ENCODE measurements at places on chromosomes 6 and 20.
A peak's percentile ranks its signal among the peaks of the same experiment; 100 is the strongest.

GRCh38 chr6:46199387-46199786 lies 28.6 kb upstream of the ENPP5 start:
- no peak for DNase-seq

DNA sequence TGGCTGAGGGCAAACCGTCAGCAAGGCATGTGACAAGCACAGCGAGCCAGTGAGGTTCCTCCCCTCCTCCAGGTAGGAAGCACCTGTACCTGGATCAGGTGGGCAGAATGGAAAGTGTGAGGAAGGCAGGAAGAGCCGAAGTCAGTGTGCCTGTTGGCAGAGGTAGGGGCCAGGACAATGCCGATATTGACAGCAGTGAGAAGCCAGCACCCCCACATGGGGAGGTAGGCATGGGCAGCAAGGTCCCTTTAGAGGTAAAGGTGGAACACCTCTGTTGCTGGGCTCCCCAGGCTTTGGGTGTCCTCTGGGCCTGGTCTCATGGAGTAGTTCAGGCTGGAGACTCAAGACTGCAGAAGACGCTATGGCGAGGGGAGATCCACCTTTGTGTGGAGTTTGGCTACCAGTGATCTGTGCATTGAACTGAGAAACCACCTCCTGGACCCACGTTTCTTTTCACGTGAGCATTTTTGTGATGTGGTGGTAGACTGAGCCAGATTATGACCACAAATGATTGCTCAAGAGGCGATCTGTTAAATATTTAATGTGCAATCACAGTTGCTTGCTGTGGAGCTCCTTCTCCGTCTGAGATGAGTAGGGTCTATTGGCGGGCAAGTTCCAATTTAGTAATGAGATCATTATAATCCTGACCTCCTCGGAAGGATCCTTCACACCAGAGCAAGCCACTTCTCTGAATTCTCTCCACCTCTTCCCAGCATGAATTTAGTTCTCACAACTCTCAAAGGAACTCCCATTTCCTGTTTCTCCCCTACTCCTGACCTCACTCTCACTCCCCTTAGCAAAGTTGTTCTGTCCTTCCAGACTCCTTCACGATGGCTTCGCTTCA lies 174.8 kb downstream of the CDH26 start:
- DNase-seq, result no peak

DNA sequence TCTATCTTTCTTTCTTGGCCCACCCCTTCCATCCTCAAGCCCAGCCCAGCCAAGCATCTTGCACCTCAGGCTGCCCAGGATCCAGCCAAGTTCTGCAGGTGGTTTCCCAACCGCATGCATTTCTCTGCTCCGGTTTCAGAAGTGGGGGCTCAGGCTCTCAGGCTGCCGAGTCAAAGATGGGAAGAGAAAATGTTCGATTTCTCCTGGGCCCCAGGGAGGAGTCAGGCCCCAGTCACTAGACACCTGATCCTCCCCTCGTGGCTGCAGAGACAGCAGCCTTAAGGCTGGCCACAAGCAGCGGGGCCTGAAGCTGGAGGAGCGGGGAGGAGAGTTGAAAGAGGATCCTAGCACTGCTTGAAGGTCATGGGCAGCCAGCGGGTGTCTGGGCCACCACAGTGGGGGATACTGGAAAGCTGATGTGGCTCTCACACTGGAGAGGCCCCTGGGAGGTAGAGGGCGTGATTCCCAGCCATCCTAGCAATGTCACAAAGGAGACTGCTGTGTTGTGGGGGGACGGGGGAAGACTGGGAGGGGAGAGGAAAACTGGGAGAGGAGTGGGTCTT lies 42.2 kb upstream of the ZFAND3 start:
- peak; percentile 65 for DNase-seq

- no peak for DNase-seq
Measured at GRCh38 chr20:1664911-1665310, 7.3 kb upstream of the SIRPG start.

DNA sequence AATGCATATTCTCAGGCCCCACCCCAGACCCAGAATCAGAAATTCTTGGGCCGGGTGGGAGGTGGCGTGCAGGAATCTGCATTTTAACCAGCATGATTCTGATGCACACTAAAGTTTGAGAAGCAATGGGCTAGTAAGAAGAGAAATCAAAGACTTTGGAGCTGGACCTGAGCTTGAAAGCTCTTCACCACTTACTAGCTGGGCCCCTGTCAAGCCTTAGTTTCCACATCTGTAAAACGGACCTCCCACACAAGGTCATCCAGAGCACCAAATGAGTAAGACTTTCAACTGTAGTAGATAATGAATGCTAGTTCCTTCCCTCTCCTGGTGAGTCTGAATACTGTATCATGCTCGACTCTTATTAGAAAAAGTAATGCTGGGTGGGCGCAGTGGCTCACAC lies 87.0 kb downstream of the TBC1D7 start:
- DNase-seq, result no peak

- DNase-seq, result no peak
Measured at GRCh38 chr6:160792708-160793107, 90.7 kb downstream of the PLG start.

- DNase-seq, result no peak
Measured at GRCh38 chr6:137111296-137112066, 62.0 kb downstream of the IL22RA2 start.

DNA sequence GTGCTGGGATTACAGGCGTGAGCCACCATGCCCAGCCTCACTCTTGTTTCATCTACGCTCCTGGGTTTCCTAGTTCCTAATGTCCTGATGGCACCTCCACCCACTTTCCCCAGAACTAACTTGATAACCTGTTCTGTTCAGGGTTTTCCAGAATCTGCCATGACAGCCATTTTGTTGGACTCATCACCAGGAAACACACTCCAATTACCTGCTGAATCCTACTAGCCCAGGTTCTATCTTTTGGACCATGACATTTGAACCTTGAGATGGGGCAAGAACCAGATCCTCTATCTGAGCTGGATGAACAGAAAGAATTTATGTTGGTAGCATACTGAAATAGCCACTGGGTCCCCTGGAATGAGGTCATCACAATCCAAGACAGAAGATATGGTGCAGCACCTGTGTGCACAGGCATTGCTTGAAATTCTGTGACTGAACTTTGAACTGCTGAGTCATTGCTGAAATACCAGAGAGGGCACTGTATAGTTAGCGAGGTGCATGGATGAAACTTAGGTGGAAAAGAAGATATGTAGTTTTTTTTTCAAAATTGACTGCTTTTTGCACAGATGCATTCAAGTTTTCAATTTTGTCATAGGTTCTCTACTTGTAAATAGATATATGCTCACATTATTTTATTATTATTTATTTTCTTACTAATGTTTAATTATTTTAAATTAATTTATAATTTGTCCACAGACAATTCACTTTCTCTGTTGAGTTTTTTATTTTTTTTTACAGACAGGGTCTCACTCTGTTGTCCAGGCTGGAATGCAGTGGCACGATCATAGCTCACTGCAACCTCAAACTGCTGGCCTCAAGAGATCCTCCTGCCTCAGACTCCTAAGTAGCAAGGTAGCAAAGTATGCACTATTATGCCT lies 42.8 kb upstream of the TASP1 start:
- no peak for DNase-seq

- DNase-seq, result no peak
Measured at GRCh38 chr6:158441716-158442215, 118.1 kb upstream of the TMEM181 start.

DNA sequence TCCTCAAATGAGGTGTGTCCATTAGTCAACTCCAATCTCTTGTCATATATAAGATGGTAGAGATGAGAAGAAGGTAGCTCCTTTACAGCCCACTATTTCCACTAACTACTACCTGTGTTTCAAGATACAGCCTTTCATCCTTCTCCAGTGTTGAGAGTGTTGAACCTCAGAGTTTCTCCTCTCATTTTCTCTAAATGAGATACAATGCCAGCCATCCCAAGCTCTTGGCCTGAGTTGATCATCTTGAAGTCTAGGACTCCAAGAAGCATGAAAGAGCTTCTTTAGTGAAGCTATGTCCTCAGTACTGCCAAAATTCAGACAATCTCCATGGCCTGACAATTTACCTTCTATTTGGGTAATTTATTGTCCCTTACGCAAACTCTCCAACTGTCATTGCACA lies 548 bp upstream of the HLA-DRA start:
- DNase-seq, result no peak
